ENCODE measurements at places on chromosomes 16 and 17.

DNA sequence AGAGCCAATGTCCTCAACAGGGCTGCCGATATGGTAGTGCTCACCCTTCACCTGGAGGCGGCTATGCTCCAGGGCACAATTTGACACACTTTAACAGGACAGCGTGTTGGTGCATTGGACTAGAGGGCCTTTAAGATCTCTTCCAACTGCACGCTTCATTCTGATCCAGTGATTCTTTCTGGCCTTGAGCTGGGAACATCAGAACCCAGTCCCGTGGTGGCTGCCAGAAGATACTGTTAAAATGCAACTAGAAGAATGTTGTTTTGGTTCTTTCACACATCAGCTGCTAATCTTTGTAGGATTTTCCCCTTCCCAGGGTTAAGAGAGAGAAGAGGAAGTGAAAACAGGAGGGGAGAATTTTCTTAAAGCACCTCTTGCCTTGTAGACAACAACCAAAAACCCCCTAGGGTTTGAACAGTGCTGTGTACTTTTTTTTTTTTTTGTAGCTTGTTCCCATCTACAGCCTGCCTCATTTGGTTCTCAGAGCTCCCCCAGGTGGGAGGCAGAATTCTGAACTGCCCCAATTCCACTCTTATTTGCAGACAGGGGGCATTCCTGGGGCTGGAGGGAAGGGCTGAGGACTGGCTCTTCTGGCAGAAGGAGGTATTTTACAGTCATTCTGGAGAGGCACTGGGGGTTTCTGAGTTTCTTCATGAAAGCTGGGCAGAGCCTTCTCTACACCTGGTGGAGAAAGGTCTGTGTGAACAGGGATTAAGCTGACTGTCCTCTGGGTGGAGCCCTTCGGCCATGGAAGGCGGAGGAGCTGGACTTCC is 32.4 kb downstream of the SMARCE1 start:
- peak; percentile 18 for DNase-seq

DNA sequence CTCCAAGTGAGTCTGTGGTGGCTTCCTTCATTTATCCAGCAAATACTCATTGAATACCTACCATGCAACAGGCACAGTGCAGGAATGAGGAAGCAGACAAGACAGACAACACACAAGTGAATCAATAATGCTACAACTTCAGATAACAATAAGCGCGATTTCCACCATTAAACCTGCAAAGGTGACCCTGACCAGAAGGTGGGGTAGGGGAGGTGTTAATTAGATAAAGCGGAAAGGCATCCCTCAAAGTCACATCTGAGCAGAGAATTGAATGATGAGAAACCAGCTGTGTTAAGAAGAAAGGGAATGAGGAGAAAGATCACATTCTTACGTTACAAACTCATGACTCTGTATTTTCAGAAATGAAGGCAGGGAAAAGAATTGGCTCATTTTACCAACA is 26.3 kb downstream of the ZZEF1 start:
- no peak for DNase-seq

- DNase-seq: no peak
These were observed 45.0 kb downstream of the B9D1 start for GRCh38 chr17:19317359-19318095.

DNA sequence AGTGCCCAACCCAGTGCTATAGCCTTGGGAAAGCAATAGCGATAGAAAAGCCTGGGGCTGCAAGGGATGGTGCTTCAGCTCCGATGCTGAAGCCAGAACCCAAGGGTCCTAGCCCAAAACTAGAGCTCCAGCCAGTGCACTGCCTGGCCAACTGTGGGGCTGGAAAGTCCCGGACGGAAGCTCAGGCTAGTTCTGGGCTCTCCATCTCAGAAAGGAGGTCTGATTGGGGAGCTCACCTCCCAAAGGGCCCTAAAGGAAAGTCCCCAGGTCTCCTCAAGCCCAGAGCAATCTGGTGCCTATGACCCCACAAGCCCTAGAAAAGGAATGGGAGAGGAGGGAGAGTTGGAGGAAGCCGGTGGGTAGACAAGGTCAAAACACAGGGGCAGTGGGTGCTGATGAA is 2.0 kb upstream of the ABCC3 start:
- no peak for DNase-seq

DNA sequence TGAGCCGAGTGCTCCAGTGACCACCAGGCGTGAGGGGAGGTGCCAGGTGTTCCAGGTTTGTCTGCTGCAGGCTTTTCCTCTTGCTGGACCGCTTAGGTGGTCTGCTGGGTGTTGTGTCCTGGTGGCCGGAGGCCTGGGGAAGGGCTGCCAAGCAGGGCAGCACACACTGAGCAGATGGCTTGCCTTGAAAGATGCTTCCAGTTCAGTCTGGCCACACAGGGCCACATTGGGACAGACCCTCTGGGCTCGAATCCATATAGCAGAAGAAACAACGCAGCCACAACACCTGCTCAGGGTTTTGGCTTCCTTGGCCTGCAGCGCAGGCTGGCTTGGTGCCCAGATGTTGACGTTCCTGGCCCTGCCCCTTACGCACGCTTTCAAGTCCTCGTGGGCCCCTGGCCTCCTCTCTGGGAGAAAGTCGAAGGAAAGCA is 24.8 kb downstream of the GINS2 start:
- DNase-seq: no peak

DNA sequence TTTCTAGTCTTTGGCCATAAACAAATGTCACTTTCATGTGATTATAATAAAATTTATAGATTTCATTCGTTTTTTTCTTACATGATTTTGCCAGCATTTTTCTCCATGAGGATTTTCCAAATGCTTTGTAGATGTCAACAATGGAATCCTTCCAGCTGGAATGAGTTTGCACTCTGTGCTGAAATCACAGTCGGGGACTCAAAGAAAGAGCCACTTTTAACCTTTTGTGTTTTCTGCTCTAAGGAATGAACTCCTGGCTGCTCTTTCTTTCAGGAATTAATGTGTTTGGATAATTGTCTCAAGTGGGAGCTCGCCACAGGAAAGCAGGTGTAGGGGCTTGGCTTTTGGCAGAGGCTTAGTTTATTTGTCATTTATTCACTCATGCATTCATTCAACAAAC is 372.3 kb upstream of the SALL1 start:
- DNase-seq: no peak

DNA sequence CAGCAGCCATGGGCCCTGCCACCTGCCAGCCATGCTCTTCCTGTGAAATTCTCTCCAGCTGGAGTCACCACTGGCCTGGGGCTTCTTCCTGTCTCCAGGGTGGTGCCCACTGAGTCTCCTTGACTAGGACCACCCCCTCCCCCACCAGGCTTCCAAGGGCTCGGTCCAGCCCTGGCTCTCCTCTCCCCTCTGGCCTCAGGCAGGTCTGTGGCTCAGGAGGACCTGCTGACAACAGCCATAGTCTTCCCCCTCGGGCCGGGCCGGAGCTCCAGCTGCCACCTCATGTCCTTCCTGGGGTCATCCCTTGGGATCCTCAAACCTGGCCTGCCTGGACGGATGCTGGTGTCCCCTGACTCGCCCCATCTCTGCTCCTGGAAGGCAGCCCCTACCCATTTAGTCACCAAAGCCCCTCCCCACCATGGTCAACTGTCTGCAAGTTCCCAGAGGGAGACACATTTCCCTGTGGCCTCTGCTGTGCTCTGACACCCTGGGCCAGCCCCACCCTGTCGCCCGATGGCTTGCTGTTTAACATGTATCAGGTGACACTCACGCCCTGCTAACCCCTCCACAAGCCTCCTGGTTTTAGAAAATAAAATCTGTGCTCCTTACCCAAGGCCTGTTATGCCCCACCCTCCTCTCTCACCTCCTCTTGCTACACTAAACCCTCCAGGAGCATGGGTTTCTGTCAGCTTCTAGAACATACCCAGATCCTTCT is 186.2 kb downstream of the RBFOX3 start:
- DNase-seq: no peak

- no peak for DNase-seq
These were observed 65.5 kb downstream of the PIGL start for GRCh38 chr17:16282522-16282921.

DNA sequence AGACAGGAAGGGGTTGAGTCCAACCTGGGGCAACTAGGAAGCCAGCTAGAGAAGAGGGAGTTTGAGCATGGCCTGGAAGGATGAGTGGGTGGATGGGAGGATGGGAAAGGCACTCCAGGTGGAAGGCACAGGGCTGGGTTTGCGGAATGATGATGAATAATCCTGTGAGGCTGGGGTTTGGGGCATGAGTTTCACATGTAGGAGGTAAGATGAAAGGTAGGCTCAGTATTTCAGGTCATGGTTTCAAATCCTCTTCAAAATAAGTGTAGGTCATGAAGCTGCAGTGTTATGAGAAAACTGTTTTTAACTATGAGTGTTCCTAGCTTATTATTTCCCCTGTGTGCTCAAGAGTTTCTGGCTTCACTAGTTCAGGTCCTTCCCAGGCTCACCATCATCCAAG is 130.3 kb downstream of the SKAP1 start:
- no peak for DNase-seq

DNA sequence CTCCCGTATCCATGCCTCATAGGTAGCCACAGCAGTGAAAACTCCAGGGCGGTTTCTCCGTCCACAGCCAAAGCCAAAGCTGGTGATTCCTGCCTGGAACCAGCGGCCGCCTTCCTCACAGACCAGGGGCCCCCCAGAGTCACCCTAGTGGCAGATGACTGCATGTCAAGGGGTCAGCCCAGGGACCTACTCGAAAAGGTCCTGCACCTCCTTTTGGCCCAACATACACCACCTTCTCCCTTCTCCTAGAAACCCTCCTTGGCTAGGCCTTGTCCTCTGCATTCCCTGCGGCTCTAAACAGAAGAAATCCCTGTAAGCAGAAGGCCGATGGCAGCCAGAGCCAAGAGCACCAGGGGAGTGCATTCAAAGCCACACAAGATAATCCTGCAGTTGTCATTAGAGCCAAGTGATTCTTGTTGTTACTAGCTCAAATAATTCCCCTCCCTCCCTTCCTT is 6.1 kb downstream of the PRSS36 start:
- no peak for DNase-seq

- DNase-seq: no peak
These were observed 23.6 kb downstream of the RANBP10 start for GRCh38 chr16:67782567-67783352.

DNA sequence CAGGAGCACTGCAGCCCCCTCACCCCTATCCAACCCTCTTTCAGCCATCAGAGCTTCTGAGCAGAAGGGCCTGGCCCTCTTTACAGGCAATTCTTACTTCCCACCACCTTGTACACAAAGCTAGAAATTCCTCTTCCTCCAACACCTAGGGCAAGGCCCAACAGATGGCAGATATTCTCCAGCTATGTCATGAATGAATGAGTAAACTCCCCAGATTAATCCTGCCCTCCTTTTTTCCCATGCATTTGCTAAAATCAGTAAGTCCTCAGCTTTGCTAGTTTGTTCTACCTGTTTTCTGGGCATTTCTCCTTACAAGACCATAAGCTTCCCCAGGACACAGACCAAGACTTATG is 20.4 kb upstream of the MRPS23 start:
- DNase-seq: no peak

GRCh38 chr17:33680472-33680871 is 387.4 kb upstream of the ASIC2 start:
- no peak for DNase-seq

DNA sequence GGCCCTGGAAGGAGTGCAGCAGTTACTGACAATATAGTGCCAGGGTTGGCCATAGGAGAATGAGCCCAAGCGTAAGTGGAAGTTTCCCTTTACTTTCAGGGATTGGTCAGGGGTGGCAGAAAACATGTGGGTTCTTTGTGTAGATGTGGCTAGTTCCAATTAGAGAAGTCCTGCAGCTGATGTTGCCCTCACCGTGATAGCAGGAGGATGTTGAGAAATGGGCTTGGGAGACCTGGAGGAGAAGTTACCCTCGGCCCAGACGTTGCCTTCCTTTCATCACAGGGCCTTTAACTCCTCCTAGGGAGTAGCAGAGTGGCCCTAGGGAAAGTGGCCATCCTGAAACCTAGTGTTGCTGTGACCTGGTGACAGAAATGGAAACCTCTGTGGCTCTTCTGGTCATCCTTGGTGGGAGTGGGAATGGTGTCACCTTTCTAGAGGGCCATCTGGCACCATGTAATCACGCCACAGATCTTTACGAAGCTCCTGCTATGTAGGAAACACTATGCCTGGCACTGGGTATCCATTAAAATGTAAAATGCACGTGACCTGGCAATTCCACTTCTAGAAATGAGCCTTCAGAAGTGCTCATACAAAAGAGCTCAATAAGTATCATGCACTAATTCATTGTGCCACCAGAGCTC is 6.7 kb downstream of the TMEM92 start:
- no peak for DNase-seq

- no peak for DNase-seq
These were observed 14.2 kb downstream of the SOX8 start for GRCh38 chr16:995783-996182.

- DNase-seq: no peak
These were observed 18.2 kb downstream of the TMEM92 start for GRCh38 chr17:50292465-50292864.

- DNase-seq: no peak
These were observed 17.7 kb downstream of the C16orf82 start for GRCh38 chr16:27084307-27085028.

DNA sequence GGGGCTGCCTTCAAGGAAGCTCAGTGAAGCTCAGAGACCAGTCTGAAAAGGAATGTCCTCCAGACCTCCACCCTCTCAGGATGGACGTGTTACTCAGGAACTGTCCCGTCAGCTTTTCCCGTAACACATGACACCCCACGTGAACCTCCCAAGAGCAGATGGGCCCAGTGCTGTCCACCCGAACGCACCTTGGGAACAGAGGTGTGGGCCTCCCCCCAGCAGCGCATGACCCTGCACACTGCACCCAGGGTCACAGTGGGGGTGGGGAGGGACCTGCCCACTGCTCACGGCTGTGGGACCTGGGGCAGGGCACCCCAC is 21.9 kb downstream of the SLC7A5 start:
- no peak for DNase-seq

GRCh38 chr16:30761427-30761927 is 385 bp downstream of the CFAP119 start:
- peak; percentile 69 for DNase-seq

DNA sequence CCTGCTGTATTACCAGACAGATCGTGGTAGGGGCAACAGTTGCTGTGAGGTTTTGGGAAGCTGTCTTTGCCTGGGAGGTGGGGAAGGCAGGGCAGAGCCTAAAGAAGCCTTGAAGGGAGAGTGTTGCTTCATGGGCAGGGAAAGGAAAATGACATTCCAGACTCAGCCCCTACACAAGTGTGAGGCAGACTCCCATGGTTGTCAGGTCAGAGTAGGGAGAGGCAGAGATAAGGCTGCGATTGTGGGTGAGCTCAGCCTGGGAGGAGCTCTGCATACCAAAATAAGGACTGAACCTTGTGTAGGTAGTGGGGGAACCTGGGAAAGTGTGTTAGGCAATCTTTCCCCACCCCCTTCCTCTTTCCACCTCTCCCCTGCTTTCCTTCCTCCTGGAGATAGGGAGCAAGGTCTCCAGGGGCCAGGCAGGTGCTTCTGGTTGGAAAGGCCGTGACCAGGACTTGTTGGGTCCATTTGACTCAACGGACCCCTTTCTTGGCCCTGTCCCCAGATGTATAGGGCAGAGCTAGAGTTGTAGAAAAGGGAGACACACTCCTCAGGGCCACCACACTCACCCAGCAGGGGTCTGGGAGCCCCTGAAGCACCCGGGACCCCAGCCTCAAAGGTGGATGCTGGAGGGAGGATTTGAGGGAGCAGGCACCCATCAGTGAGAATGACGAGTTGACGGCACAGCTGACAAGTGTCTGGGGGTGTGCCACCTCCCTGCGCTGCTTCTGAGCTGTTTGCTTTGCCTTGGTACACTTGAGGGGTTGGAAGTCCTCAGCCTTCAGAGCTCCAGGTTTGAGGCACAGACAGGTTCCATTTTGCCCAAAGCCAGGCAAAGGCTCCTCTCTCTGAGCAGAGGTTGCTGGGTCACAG is 18.5 kb upstream of the TOB1 start:
- peak; percentile 14 for DNase-seq

Data from erythroblast (primary cell).